Breast epithelium (tissue), 4 donors: ENCODE measurements at places on chromosomes 3 and 15.

DNA sequence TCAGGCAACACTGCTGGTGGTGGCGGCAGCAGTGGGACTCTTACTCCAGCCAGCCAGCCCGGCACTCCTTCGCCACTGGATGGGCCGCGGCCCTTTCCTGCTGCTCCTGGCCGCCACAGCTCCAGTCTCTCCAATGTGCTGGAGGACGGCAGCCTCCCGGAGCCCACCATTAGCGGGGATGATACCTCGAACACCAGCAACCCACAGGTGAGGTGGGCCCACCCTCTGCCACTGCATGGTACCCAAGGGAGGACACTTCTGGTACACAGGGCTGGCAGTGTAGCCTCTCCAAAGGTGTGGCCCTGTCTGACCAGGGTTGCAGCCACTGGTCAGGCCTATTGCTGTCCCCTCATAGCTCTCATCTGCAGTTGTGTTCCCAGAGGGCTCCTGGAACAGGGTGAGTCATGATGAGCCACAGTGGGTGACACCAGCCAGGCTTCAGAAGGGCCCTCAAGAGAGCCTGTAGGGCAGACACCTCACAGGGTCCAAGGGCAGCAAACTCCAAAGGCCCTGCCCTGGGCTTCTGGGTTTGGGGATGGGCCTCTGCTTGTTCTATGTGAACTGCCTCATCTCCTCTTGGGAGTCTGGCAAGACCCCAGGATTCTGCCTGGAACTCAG is 20.8 kb downstream of the NBEAL2 start:
- no peak for DNase-seq

GRCh38 chr3:8650583-8651416 is 6.2 kb upstream of the SSUH2 start:
- no peak for DNase-seq

GRCh38 chr3:141258973-141259372 is 27.3 kb downstream of the PXYLP1 start:
- no peak for DNase-seq

- DNase-seq: no peak
Observed at GRCh38 chr3:140440446-140440845, 237.4 kb upstream of the TRIM42 start.

- DNase-seq: no peak
Observed at GRCh38 chr15:101614001-101614585, 38.1 kb downstream of the TM2D3 start.

GRCh38 chr3:189824629-189825312 is 193.6 kb downstream of the TP63 start:
- DNase-seq: no peak

GRCh38 chr3:11672363-11672762 is 28.6 kb upstream of the VGLL4 start:
- DNase-seq: no peak

DNA sequence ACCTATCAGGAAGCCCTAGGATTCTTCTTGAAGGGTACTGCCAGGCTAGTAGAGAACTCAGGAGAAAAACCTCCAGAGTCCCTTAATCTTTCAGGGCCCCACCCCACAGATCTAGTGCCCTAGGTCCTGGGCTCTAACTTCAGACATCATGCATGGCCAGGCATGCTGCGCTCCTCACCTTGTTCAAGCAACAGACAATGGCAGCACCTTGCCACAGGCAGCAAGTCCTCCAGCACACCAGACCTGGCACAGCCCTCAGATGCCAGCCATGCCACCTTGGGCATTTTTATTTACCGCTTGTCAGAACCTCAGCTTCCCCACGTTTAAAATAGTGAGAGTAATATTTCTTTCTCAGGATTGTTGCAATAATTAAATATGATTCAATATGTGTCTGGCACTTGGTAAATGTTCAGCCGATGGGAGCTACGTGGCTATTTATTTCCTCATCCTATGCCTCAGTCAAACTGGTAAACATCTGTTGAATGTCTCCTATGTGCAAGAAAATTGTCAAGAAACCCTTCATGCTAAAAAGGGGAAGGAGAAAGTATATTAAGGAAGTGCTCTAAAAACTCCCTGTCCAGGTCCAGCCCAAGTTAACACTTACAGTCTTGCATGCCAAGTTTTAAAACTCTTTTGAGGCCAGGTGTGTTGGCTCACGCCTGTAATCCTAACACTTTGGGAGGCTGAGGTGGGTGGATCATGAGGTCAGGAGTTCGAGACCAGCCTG is 14.5 kb upstream of the CCR1 start:
- no peak for DNase-seq

- DNase-seq: no peak
Observed at GRCh38 chr3:37921025-37921424, 59.3 kb downstream of the CTDSPL start.

DNA sequence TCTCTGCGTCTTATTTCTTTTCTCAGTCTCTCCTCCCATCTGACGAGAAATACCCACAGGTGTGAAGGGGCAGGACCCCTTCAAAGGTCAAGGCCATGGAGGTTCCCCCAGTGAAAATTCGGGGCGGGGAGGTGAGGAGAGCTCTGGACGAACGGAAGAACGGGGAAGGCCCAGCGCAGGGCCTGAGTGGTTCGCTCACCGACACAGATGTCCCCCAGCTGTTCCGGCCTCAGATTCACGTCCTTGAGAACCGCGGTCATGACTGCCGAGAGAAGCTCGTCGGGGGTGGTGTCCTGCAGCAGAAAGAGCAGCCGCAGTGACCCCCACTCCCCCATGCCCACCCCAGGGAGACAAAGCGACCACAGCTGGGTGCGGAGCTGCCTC is 542 bp downstream of the ACAA1 start:
- DNase-seq: no peak

GRCh38 chr15:47399100-47399499 is 318.2 kb upstream of the SEMA6D start:
- DNase-seq: no peak

GRCh38 chr15:96020797-96021196 is 309.7 kb upstream of the NR2F2 start:
- no peak for DNase-seq

- DNase-seq: peak; percentile 83
Observed at GRCh38 chr15:98850961-98851572, 156.5 kb downstream of the PGPEP1L start.
